ENCODE measurements at places on chromosomes 5 and 9. TPM values are rescaled to one million over a fixed set of nuclear protein-coding genes. Genes with fewer than 3 reads are reported as not detected.

GABRP gene
- 0.10 TPM for total RNA-seq

RALGDS gene
- 78.6 TPM for total RNA-seq

ZNF883 gene
- total RNA-seq = 14.9 TPM

MYO10 gene
- total RNA-seq = 34.5 TPM

SEC24A gene
- 14.9 TPM for total RNA-seq

RNF208 gene
- 2.0 TPM for total RNA-seq

IRX2 gene
- total RNA-seq = 4.8 TPM

IRF1 gene
- total RNA-seq = 8.5 TPM

LCN12 gene
- 0.20 TPM for total RNA-seq

ZBED3 gene
- 2.7 TPM for total RNA-seq

OSMR gene
- total RNA-seq = 10.1 TPM

PCDHB14 gene
- total RNA-seq = 11.9 TPM

NUTM2G gene
- not detected for total RNA-seq

C5 gene
- total RNA-seq = 9.1 TPM

ARRDC1 gene
- 12.7 TPM for total RNA-seq

ANKRD34B gene
- 2.7 TPM for total RNA-seq

ASB6 gene
- 12.3 TPM for total RNA-seq
